NCI-H1436 (cell line): ENCODE measurements at places on chromosomes 1 and 21.

GRCh38 chr21:34836103-34836932 is 167.5 kb downstream of the CLIC6 start:
- no peak for DNase-seq

- DNase-seq: no peak
These were observed 70.0 kb upstream of the NFIA start for GRCh38 chr1:61012341-61012761.

DNA sequence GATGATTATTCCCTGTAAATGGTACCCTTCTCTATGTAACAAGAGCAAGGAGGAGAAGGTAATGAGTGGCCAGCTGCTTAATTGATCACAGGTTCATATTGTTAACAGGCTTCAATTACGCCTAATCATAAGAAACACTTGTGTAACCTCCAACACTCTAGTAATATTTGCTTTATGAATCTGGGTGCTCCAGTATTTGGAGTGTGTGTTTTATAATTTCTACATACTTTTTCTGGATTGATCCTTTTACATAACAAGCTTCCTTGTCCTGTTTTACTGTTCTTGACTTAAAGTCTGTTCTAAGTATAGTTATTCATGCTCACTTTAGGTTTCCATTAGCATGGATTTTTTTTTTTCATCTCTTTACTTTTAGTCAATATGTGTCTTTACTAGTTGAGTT is 984.2 kb downstream of the AMY1C start:
- no peak for DNase-seq

DNA sequence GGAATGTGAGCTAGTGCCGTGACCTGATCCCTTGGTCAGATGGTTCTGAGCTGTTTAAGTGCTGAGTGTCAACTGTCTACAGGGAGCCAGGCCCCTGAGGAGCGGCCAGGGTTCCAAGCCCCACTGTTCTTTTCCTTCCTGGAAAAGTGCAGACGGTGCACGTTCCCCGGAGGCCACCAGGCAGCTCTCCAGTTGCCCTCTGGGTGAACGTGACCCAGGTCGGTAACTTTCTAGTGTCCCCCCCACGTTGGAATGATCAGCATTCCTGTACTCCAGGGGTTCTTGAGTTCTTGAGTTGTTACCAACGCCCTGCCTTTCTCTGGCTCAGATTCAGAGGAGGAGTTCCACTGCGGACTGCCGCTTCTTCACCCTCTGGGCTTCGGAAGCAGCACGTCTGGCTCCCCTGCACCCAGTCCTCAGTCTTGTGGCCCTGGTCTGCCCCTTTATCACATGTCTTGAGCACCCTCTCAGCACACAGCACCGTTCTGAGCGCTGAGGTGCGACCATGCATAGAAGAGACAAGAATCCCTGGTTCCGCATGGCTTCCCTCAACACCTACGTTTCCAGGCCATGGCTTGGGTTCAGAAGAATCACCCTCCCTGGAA is 131.5 kb downstream of the DHRS3 start:
- DNase-seq: no peak

- no peak for DNase-seq
These were observed 48.3 kb downstream of the C1orf198 start for GRCh38 chr1:230819976-230820375.

- no peak for DNase-seq
These were observed 646 bp downstream of the DNAJB4 start for GRCh38 chr1:78005448-78005722.

GRCh38 chr21:36522219-36522808 is 42.4 kb upstream of the CLDN14 start:
- no peak for DNase-seq

GRCh38 chr1:6785728-6786505 is 663 bp downstream of the CAMTA1 start:
- no peak for DNase-seq

DNA sequence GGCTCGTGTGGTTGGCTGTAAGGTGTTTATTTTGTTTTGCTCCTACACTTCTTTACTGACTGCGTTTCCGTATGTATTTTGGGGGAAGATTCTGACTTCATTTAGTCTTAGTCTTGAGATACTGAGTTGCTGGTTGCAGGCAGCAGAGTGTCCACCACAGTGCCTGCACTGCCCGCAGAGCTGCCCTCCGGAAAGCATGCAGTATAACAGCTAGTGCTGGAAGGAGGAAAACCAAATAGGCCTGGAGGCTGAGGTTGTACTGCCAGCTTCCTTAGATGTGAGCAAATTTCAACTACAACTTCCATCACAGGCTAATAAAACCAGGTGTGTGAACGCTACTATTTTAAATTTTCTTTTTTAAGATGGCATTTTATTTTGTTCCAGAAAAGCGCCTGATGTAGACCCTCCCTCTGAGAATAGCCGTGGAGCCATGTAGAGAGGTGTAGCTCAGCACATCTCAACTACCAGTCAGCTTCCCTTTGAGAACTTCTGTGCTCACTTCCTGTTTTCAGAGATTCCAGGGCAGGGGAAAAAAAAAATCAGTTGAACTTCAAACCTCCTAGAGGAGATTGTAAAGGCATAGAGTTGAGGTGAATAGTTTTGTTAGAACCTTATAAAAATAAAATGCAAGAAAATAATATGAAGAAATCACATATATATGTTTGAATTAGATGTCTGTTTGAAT is 17.6 kb downstream of the LMO4 start:
- DNase-seq: no peak

- no peak for DNase-seq
These were observed 30.8 kb downstream of the GORAB start for GRCh38 chr1:170562646-170563338.

DNA sequence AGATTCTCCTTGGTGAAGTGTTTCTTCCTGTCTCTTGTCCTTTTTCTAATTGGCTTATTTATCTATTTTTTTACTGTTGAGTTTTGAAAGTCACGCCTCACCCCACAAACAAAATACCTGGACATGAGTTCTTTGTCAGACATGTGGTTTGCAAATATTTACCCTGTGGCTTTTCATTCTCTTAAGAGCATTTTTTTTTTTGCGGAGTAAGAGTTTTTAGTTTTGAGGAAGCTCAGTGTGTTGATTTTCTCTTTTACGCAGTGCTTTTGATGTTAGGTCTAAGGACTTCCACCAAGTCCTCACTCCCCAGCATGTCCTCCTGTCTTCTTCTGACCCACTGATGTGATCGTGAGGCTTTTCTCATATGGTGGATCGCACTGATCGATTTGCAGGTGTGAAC is 7.6 kb downstream of the DFFB start:
- no peak for DNase-seq

- DNase-seq: no peak
These were observed 46.7 kb downstream of the RPRD2 start for GRCh38 chr1:150410582-150411101.
